Activated CD8-positive, alpha-beta memory T cell treated with anti-CD3 and anti-CD28 coated beads for 24 hours (primary cell): ENCODE measurements at places on chromosomes 13 and 19.

GRCh38 chr13:102914339-102914930 is 68.6 kb downstream of the ERCC5 start:
- DNase-seq: no peak

DNA sequence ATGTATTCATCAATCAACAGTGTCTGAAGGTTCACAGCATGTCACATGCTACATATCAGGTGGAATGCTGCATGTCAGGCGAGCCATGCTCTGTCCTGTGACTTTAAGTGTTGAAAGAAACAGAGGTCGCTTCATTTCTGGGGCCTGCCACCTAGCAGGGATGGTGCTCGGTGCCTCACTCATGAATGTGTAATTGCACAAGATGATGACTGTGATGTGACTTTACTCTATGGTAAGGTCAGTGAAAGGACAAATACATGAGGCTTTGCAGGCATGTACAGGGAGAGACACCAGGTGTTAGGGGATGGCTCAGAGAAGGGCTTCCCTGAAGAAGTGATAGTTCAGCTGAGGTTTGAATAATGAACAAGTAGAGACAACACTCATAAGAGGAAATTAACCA is 66.7 kb downstream of the FRY start:
- no peak for DNase-seq

DNA sequence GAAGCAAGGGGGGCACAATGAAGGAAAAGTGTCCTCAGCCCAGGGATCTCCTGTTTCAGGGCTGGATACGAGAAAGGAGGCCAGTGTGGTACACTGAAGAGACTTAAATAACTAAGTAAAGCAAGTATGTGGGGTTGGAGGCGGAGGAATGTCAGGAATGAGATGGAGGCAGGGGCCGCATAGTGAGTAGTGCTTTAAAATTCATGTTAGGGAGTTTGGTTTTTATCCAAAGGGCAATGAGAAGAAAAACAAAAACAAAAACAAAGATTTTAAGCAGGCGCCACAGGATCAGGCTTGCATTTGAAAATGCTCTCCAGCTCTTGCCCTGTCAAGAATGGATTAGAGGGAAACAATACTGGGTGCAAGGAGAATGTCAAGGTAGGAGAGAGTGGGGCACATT is 273.4 kb downstream of the DCLK1 start:
- no peak for DNase-seq

DNA sequence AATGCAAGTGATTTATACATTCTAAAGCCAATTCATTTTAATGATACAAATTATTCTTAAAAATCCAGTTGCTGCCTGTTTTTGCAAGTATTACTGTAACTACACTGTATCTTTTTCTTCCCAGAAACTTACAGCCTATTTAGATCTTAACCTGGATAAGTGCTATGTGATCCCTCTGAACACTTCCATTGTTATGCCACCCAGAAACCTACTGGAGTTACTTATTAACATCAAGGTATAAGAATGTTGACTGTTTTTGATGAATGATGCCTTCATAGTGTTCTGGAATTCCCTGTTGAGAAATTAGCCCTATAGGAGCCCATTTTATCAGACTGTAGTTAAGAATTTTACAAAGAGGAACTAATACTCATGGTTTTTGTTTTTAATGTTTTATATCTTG is 25.0 kb downstream of the ITM2B start:
- DNase-seq: no peak

GRCh38 chr13:105509981-105510762 is 1025.3 kb downstream of the EFNB2 start:
- no peak for DNase-seq
